ENCODE measurements at places on chromosomes 12 and 14.
A peak's percentile ranks its signal among the peaks of the same experiment; 100 is the strongest.

GRCh38 chr12:6266971-6267721 is 43.3 kb upstream of the PLEKHG6 start:
- DNase-seq: no peak

DNA sequence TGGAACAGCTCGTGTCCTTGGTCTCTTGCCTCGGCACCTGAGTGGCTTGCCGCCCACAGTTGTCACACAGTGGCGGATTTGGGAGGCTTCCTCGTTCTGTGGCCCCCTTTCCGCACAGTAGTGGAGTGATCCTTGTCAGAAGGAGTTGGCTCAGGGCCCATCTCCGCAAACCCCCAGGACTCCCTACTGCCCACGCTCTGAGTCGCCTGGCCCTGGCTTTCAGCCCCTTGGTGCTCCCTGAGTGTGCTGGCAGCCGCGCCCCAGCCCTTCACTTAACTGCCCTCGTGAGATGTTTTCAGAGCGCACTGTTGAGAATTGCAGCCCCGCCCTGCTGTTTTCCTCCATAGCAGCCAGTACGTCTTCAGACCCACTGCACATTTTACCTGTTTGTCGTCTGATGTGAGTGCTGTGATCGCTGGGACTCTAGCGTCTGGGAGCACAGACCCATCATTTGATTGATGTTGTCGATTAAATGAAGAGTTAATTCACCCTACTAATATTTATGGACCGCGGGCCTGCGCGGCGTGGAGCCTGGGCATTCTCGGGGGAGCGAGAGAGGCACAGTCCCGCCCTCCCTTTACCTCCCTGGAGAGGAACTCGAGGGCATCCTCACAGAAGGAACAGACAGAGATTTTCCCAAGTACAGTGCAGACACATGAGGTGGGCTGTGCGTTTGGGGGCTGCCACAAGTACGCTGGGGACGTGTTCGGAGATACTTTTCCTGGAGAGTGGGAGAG is 91.8 kb downstream of the DDX51 start:
- no peak for DNase-seq

GRCh38 chr12:57261428-57261865 is 10.5 kb upstream of the STAC3 start:
- DNase-seq: no peak

DNA sequence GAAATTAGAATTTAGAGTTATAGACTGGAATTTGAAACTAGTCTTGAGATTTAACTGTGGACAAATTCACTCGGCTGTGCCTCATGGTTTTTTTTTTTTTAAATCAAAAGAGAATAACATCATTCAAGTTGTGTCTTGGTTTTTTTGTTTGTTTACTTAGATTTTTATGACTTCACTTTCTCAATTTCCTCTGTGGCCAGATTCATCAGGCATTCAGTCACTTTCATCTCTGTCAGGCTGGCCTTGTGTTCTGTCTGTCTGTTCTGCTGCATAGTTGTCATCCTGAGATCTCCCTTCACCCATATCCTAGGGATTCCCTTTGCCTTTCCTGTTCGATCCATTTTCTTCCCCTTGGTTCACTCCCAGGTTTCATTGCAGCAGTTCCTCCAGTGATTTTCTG is 10.0 kb downstream of the MARK3 start:
- no peak for DNase-seq

DNA sequence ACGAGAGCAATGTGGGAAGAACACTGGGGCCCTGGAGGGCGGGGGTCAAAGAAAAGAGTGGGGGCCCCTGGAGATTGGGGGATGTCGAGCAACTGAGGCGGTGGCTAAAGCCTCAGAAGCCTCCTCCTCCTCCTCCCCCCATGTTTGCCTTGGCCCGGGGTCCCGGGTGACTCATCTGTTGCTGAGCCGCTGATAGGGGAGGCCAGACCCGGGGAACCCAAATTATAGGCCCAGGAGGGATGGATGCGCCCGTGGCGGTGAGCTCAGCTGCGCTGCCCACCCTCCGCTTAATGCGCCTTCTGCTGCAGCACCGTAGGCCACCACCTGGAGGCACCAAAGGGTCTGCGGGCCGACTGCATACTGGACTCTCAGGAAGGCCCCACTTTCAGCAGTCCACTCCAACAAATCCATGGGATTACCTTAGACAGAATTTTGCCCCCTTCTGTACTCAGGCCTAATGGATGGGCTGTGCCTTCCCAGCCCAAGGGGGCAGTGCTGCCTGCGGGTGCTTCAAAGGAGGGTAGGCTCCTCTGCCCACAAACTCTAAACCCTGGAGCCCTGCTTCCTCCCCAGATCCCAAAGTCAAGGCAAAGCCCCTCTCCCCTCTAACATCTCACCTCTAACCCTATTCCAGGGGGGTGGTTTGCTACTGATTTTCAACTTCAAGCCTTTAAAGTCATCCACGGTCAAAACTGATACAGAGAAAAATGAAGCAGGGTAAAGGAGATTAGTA is 2.6 kb upstream of the WNT10B start:
- peak; percentile 66 for DNase-seq

DNA sequence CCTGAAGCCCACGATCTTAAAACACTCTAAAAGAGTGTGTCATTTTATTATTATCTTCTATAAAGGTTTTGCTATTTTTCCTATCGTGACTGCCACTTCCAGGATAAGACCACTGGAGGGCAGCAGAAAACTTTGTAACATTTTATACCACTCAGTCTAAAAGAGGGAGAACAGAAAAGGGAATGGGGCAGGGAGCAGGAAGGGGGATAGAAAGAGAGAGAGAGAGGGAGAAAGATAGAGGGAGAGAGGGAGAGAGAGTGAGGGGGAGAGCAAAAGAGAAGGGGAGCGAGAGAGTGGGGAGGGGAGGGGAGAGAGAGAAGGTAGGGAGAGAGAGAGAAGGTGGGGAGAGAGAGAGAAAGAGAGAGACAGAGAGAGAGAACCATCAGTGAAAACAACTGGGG is 2.0 kb upstream of the ART4 start:
- peak; percentile 82 for DNase-seq

DNA sequence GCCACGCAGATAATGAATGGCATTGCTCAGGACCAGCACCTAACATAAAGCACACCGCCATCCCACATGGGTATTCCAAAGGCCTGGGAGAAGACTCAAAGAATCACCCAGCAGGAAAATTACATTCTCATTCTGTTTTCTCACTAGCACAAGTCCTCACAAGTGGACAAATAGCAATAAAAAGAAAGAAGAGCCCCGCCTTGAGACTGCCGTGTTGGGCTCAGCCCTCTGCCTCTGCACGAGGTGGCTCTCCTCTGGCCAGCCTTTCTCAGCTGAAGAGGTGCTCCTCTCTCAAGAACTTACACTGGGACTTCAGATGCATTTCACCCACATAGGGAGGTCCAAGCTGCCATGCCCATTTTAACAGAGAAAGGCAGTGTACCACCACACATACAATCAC is 207.5 kb downstream of the SPTSSA start:
- no peak for DNase-seq

DNA sequence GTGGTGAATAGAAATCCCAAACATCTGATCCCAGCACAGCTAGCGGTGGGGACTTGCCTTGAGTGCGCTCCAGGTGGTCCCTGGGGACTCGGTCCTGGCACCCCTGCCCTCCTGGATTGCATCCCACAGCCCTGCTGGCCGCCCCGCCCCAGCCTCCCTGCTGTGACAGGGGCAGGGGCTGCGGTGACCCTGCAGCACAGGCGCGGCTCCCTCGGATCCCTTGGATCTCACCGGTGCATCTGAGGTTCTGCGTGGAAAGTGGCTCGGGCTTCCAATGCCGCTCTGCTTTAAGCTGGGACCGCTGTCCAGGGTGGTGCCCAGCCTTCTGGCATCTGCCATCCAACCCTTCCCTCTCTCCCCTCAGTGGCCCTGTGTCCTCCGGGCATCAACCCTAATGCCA is 16.0 kb downstream of the ANKRD9 start:
- DNase-seq: no peak

GRCh38 chr12:120118321-120119061 is 1.9 kb upstream of the RAB35 start:
- DNase-seq: peak; percentile 41

DNA sequence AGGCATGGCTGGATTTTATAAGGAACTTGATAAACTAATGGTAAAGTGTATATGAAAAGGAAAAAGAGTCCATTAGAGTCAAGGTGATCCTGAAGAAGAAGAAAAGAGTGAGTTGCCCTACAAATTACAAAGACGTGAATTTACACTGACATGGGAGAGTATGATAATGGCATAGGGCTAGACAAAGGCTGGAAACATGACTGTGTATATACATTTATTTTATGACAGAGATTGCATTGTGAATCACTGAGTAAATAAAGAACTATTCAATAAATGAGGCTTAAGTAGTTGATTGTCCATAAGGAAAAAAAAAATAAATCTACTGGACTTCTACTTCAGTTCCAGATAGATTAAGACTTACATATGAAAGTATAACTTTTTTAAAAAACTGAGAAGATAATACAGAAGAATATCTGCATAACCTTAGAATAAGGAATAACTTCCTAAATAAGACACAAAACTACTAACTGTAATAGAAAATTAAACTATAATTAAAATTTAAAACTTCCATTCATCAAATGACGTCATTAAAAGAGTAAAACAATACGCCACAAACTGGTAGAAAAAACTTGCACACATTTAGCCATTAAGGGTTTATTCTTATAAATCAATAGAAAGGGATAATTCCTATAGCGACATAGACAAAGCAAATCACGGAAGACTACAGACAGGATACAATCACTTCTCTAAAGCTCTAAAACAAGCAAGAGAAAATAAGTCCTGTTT is 278.5 kb downstream of the NOVA1 start:
- DNase-seq: no peak

GRCh38 chr14:100857233-100857922 is 31.5 kb downstream of the MEG3 start:
- DNase-seq: no peak

DNA sequence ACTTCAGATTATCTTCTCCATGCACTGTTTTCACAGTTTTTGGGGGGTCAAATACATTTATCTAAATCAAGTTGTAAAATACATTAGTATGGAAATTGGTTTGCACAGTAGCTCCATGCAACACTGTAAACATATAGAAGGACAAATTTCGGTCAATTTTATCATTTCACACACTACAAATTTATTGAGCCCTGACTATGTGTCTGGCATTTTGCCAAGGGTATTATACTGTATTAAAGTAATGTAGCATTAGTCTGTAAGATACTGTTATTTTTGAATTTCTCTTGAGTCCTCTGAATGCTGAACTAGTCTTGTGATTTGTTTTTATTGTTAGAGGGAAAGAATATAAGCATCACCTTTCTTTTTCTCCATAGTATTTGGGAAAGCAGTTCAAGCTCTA is 1.3 kb downstream of the RAD9B start:
- DNase-seq: no peak
